ENCODE measurements at places on chromosomes 3 and 15.
A peak's percentile ranks its signal among the peaks of the same experiment; 100 is the strongest.

DNA sequence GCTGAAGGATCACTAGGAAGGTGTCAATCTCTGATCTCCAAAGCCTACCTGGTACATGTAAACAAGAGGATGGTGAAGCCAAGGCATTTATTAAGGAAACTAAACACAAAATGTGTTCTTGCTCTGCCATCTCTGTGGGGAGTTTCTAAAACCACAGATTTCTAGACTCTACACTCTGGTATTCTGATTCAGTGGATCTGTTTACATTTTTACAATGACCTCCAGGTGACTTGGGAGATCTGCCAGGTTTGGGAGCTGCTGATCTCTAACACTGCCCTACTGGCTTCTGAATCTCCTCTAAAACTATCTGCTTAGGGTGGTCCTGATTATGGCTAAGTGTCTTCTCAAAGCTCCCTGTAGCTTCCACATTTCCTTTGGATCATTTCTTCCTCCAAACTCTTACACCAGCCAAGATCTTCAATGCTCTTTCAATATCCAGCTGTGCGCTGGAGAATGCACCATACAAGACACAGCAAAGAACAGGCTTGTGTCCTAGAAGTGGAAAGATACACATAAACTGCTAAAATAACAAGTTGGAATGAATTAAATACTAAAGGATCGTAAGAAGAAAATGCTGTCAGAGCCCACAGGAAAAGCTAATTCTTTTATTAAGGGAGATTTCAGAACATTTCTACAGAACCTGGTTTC lies 72.7 kb downstream of the GREM1 start:
- DNase-seq: no peak

- DNase-seq: no peak
These were observed 14.3 kb downstream of the ANP32A start for GRCh38 chr15:68806220-68807060.

DNA sequence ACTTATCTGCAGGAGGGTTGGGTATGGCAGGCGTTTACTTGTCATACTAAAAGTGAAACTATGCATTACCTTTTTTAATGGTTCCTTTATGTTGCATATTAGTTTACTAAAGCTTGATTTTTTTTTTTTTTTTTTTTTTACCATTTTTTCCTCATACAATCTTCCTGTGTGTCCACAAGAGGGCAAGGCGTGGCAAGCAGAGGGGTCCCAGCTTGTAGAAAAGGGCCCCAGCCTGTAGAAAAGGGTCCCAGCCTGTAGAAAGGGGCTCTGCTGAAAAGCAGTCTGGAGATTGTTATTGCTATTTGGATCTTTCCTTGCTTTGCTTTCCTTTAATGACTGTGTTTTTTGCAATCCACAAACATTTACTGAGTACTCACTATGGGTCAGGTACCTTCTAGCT lies 21.9 kb downstream of the MKRN2 start:
- no peak for DNase-seq

GRCh38 chr3:18363338-18363737 lies 61.8 kb downstream of the SATB1 start:
- DNase-seq: no peak

GRCh38 chr3:189300345-189300744 lies 128.6 kb downstream of the TPRG1 start:
- DNase-seq: no peak

DNA sequence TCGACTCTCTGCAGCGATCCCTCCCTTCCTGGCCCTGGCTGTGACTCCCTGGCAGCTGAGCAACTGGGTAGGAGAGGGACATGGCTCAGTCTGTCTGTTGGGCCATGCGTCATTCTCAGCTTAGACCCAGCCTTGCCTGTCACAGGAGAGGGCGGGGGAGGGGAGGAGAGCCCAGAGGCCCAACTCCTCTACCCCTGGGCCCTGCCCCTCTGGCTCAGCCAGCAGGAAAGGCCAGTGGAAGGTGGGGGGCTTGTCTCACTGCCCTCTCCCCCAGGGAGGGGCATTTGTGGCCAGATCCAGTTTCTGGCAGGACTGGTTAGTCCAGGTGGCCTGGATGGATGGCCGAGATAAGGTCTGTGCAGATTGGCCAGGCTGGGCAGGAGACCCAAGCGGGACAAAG lies 31.6 kb downstream of the DNAJB8 start:
- DNase-seq: peak; percentile 70

DNA sequence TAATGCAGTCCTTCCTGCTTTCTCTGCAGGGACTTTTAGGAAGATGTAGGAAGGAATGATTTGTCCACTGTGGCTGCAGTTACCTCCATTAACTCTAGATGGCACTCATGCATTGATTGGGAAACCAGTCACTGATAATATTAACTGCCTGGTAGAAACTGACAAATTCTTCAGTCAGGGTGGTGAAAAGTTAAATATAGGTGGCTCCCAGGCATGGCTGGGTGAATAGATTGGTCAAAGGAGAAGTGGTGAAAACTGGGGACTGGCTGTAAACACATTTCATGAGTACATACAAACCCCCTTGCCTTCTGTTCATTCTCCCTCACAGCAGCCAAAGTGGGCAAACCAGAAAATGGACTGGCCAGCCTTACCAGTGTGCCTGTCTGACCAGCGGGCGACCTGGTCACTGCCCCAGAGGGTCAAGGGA lies 333.4 kb downstream of the THSD4 start:
- no peak for DNase-seq

- no peak for DNase-seq
These were observed 44.5 kb downstream of the SNAPC5 start for GRCh38 chr15:66452971-66453580.

GRCh38 chr3:29852767-29853166 lies 571.9 kb downstream of the RBMS3 start:
- no peak for DNase-seq

- DNase-seq: no peak
These were observed 8.6 kb upstream of the SRP14 start for GRCh38 chr15:40047415-40048210.

- DNase-seq: peak; percentile 20
These were observed 5.3 kb downstream of the FAM174B start for GRCh38 chr15:92650256-92650655.

DNA sequence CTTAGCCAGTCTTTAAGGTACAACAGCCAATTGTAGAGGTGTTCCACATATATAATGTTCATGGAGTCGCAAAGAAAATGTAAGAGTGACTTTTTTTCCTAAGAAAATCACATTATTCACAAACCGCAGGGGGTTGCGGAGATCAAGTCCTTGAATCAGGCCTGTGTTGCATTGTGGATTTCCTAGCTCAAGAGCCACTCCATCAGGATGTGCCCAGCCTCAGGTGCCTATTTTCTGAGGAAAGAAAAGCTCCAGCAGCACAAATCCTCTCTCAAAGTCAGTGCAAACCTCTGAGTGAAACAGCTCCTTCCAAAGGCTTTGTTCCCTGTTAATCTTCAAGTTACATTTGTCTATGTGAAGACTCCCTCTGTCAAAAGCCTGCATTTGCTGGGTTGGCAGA lies 349.4 kb downstream of the CLSTN2 start:
- DNase-seq: no peak

DNA sequence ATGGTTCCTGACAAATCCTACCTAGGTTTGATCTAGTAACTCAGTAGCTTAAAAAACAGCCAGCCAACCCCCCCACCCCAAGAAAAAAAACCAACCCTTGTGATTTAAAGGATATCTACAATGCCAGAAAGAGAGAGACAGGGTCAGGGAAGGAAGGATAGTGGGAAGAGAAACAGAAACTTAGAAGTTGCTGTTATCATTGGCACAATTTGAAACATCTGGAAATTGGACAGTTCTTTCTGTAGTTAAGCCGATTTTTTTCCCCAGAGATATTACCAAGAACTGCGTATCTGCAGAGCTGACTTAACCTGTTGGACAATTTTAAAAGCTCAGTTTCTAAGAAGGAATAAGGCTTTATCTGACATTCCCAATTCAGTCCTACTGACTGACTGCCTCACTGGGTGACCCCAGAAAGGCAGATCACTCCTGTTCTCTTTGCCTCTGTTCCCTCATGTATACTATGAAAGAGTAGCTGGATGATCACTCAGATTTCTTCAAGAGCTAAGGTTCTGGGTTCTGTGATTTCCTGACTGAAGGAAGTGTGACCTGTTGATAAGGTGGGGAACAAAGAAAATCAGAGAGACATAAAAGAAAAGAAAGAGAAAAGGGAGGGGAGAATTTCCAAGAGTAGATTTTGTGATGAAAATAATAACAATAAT lies 128.3 kb downstream of the MAP2K5 start:
- DNase-seq: no peak

GRCh38 chr3:8445861-8446260 lies 55.8 kb upstream of the LMCD1 start:
- no peak for DNase-seq

- no peak for DNase-seq
These were observed 67.7 kb downstream of the SCN5A start for GRCh38 chr3:38581774-38582173.

GRCh38 chr3:150022381-150023238 lies 51.9 kb upstream of the PFN2 start:
- no peak for DNase-seq

DNA sequence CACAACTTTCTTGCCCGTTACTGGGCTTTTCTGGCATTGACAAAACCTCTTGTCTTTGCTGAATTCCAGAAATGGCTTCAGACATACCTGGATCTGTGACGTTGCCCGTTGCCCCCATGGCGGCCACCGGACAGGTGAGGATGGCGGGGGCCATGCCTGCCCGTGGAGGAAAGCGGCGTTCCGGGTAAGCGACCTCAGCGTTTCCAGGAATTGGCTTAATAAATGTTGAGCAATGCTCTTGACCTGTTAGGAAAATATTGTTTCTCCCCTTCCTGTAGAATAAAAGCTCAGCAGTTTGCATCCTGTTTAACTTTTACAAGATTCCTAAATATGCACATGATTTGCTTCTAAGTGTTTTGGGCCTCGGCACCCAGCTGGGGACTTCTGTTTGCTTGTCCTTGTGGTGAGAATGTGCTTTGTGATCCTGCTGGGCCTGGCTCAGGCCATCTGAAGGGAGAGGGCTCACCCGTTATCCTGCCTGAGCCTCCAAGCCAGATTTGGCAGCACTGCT lies 46.7 kb downstream of the ARNT2 start:
- no peak for DNase-seq

DNA sequence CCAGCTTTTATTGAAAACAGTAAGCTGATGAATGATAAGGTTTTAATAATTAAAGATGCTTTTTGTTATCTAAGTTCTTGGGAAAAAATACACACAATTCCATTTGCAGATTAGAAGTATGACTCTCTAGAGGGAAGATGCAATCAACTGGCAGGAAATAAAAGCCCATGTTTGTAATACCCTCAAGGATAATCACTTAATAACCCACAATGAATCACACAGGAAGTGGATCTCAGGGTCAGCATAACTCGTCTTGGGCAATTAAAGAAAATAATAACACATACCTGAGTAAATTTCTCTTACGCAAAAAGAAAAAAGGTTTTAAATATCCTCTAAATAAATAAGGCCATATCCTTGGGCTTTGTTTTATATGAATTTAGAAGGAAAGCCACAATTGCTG lies 9.4 kb upstream of the EID1 start:
- DNase-seq: no peak

- peak; percentile 56 for DNase-seq
These were observed 11.7 kb downstream of the BCL2L10 start for GRCh38 chr15:52100807-52101442.

GRCh38 chr3:46228260-46229242 lies 13.7 kb upstream of the CCR3 start:
- DNase-seq: no peak

DNA sequence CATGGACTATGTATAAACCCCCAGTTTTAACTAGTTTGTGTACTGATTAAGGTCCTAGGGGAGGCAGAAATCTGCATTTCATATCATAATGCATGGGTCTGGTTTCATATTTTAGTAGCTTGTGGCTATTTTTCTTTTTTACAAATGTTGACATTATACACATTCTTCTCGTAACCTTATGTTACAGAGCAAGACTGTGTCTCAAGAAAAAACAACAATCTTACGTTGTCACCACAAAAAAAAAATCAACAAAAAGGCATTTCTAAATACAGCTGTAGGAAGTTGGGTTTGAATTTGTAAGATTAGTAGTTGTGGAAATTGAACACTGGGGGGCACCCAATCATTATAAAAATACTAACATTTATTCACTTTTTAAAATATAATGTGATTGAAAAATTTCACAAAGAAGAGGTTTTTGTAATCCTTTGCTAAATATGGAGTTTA lies 17.9 kb downstream of the SERP1 start:
- no peak for DNase-seq

DNA sequence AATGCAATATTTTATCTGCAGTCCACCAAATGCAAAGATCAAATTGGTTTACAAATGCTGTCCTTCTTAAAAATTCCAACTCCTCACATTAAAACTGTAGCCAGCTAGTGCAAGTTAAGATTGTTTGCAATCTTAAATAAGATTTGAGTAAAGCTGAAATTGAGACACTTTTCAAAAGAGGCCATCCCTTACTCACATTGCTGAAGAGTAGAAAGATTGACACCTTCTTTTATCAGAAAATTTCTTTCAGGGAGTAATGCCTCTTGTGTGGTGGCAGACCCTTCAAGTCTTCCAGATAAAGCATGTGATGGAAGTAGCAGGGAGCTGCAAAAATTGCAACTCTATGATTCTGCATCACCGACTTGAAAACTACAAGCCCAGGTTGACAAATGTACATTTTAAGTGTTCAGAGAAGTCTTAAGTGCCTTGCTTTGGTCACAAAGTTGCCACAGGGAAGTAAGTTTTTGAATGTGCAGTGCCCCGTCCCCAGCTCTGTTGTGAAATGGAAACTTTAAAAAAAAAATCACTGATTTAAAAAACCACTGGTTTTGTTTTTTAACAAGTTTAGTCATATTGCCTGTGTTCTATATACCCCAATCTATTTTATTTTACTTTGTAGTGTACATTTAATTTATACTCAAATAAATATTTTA lies 12.6 kb downstream of the CD86 start:
- no peak for DNase-seq

DNA sequence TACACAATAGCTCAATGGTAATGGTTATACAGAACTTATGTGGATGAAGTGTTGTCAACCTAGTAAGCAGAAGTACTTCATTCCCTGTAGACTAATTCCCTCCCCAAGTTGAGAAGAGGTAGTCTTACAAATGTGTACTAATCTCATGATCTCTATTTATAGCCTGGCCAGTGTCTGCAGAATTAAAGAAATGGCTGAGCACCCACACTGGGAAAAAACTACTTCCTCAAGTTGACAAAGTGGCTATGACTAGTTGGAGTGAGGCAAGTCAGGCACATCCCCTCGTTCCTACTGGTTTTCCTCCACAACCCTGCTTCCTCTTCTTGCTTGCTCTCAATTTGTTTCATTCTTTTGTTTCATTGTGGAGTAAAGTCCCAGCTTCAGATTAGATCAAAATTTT lies 566.7 kb upstream of the ZNF717 start:
- no peak for DNase-seq

- no peak for DNase-seq
These were observed 38.9 kb downstream of the ABHD2 start for GRCh38 chr15:89127054-89127702.

GRCh38 chr3:30320392-30320791 lies 286.0 kb upstream of the TGFBR2 start:
- no peak for DNase-seq

DNA sequence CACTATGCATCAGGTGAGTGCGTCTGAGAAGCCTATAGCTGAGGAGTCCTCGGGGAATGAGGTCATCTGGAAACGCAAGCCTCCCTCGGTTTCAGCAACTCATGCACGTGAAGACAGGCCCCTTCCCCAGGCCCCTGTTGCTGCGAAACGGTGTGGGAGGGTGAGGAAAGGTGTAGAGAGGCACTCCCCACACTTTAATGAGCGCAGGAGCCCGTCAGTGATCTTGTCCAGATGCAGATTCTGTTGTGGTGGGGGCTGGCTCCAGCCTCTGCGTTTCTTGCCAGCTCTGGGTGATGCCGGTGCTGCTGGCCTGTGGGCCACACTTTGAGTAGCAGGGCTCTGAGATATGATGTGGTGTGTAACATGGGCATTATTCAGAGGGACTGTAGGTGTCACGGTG lies 38.6 kb upstream of the LACTB start:
- DNase-seq: no peak

GRCh38 chr3:98513091-98513511 lies 9.6 kb downstream of the CLDND1 start:
- DNase-seq: no peak

Data from breast epithelium (tissue), 4 donors.